DMS153 (cell line): ENCODE measurements at places on chromosomes 2 and 18.

GRCh38 chr2:105896765-105897163 lies 152.1 kb downstream of the NCK2 start:
- DNase-seq = no peak

GRCh38 chr18:49172246-49172645 lies 221.5 kb upstream of the SMAD7 start:
- no peak for DNase-seq

GRCh38 chr2:241996100-241996499 lies 126.6 kb downstream of the RTP5 start:
- DNase-seq = no peak

GRCh38 chr2:213451542-213452239 lies 167.4 kb downstream of the SPAG16 start:
- DNase-seq = no peak

- DNase-seq = no peak
Observed at GRCh38 chr2:232963913-232964312, 49.1 kb downstream of the NGEF start.

GRCh38 chr2:234555616-234556249 lies 58.9 kb upstream of the ARL4C start:
- DNase-seq = no peak

- DNase-seq = no peak
Observed at GRCh38 chr2:18516112-18516511, 44.3 kb downstream of the RDH14 start.

- no peak for DNase-seq
Observed at GRCh38 chr2:136173126-136173525, 55.2 kb upstream of the CXCR4 start.

DNA sequence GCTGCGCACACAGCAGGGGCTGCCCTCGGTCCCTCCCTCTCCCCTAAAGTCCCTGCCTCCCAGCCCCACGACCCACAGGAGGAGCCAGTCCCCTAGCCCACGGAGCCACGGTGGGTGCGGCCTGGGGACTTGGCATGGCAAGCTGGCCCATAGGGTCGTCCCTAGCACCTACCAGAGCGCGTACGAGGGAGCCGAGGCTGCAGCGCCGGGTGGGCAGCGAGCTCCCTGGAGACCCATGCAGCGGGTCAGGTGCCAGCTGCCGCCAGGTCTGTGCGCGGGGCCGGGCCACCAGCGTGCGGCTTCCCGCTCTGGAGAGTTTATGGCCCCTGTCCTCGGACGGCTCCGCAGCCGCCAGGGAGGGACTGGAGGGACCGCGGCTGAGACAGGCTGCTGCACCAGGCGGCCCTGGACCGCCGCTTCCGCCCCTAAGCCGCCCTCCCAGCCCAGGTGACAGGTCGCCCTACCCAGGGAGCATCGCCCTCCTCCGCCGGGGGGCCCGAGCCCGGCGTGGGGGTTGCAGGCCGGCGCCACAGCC lies 273.6 kb downstream of the CCDC74A start:
- no peak for DNase-seq

DNA sequence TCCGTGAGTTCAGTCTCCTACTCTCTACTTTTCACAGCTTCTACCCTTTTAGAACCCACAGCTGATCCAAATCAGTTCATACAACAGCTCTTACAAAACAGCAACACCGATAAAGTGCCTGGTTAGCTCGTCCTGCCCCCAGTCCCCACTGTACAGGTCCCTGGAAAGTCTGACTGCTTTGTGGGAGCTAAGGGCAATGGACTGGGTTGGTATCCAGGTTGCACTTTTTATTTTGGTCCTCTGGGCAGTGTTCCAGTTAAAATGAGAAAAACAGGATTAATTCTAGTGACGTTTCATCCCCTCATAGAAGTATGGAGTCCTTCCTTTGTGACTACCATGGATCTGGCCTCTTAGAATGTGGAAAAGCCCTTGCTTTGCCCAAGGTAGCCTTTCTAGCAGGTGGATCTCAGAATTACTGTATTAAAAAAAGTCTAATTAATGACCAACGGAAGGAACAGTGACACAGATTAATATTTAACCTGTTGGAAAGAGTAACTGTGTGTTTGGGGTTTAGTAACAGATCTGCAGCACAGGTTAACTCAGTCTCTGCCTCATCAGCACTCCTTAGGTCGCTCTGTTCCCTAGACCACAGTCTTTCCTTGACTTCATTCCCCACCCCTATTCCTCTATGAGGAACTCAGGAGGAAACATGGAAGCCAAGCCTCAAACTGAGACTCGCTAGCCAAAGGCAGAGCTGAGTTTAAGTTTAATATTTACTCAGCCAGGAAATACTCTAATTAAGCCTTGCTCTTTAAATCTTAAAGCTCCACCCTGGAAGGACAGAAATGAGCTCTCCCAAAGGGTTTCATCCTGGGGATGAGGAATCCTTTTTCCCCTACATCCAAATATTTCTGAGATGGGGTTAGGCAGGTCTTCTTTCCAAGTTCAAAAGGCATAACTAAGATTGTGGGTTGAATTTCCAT lies 52.8 kb upstream of the ITGA6 start:
- no peak for DNase-seq

GRCh38 chr2:67246791-67247190 lies 150.3 kb upstream of the ETAA1 start:
- DNase-seq = no peak

DNA sequence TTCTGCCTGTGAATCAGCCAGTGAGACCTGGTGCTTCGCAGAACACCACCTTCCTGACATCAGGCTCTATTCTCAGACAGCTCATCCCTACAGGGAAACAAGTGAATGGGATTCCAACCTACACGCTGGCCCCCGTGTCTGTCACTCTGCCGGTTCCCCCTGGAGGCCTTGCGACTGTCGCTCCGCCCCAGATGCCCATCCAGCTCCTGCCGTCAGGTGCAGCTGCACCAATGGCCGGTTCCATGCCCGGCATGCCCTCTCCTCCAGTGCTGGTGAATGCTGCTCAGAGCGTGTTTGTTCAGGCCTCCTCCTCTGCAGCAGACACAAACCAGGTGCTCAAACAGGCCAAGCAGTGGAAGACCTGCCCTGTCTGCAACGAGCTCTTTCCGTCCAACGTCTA lies 28.1 kb downstream of the ADNP2 start:
- no peak for DNase-seq

DNA sequence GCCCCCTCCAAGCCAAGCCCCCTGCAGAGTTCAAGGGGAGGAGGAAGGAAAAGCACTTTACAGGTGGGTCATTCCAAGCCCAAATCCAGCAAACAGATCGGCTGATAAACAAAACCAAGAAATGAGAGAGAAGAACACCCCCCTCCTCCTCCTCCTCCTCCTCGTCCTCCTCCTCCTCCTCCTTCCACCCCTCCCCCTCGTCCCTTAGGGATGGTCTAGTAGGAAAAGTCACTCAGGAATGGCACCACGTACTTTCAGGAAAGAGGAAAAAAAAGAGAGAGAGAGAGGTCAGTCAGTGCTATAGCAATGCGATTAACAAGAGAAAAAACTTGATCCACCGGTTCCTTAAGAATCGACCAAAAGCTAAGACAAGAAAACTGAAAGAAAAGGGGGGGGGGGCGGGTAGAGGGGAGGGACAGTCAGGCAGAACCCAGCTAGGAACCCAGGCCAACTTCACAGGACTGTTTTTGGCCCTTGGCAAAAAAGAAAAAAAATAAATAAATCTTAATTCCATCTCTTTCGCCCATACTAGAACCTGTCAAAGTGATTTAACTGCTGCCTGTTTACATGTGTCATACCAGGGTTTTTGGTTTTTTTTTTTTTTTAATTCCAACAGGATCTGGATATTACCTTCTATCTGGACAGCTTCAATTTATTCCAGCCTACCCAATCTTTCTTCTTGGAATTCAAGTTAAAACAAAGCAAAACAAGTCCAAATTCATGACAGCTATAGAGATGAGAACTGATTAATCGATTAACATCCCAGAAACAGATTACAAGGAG lies 906 bp downstream of the IKZF2 start:
- no peak for DNase-seq

DNA sequence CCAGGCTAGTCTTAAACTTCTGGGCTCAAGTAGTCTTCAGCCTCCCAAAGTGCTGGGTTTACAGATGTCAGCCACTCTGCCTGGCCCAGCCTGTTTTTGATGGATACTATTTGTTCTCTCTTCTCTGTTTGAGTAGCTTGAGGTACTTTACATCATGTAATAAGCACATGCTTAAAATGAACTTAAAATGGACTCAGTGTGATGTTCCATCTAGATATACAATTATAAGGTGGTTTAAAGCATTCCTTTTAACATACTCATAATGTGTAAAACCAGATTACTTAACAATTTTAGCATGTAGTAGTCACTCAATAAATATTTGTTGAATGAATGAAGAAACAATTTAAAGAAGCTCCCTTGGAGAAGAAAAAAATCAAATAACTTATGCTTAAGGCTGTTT lies 9.6 kb downstream of the PTPRM start:
- no peak for DNase-seq

GRCh38 chr18:35267809-35268208 lies 22.2 kb downstream of the ZSCAN30 start:
- DNase-seq = peak; percentile 5

DNA sequence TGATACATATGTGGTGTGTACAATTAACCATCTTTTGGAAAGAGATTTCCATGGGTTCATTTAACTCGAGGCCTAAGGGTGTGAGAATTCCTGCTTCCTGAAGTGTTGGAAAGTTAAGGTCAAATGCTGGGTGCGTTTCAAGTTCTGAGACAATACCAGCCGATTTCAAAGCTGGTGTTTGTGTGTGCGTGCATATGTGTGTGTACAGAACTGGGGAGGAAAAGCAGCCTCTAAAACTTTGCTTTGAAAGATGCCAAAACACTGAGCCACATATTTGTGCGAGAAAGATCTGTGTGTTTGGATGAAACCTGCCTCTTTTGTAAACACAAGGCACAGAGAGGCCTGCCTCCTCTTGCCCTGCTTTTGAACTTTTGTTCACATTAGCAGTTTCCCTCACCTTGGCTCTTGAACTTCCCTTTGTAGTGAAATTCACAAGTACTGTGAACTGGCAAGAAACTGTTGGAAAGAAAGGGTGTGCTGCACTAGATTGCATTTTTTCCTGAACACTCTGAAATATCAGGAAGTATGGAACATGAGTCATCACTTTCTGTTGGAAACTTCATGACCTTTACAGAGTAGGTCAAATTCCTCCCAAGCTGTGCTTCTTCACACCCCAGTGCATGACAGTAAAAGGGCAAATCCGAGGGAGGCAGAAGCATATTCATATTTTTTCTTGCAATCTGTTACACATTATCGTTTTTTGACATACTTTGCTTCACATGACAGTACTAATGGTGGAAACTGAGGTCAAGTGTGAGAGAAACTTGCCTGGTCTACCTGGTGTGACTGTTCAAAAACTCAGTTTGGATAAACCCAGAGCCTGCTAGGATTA lies 20.0 kb upstream of the CAVIN2 start:
- no peak for DNase-seq

DNA sequence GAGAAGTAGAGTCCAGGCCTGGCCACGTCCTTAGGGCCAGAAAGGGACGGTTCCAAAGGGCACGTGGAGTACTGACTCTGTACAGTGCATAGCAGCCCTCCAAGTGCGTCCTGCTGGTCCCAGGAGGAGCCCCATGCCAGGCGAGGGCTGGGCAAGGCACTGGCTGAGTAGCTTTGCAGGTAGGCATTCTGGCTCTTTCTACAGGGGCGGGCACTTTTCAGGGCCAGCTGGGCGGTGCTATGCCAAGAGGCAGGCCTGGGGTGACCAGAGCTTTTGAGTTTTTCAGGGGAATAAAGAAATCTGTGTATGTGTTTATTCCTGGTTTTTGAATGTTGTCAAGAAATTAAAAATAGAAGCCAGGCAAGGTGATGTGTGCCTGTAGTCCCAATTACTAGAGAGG lies 15.4 kb upstream of the GLI2 start:
- DNase-seq = no peak

GRCh38 chr2:66550826-66551225 lies 115.9 kb downstream of the MEIS1 start:
- no peak for DNase-seq

GRCh38 chr2:127023504-127023903 lies 83.5 kb downstream of the BIN1 start:
- no peak for DNase-seq

- no peak for DNase-seq
Observed at GRCh38 chr18:255171-255570, 12.7 kb downstream of the THOC1 start.
